NCI-H82 (cell line): ENCODE measurements at places on chromosomes 6 and 20.

DNA sequence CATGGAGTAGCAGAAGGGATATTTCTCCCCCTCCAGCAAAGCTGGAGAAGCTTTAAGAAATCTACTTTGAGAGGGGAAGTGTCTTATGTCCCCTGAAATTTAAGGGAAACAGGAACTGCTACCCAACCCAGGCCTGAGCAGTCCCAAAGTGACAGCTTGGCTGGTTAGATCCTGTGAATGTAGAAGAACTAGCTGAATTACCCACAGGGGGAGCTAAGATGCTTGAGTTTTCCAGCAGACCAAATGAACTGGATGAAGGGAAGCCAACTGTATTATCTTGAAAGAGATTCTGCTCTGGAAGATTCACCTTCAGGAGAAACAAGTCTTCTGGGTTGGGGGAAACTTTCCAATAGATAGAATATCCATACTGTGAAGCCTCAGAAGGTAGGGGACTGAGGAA lies 303.3 kb upstream of the MMS22L start:
- DNase-seq: peak; percentile 60

- DNase-seq: peak; percentile 64
Measured at GRCh38 chr6:37614491-37614890, 83.2 kb downstream of the MDGA1 start.

DNA sequence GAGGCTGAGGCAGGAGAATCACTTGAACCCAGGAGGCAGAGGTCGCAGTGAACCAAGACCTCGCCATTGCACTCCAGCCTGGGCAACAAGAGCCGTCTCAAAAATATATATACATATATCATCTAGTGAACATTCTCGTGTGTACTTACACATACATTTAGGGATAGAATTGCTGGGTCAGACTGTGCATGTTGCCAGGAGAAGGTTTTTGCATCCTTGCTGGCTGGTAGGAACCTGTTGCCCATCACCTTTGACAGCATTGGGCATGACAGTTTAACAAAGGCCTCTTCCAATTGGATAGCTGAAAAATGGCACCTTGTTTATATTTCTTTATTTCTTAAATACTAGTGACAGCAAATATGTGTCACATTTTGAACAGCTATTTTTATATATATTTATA lies 5.4 kb downstream of the AAR2 start:
- DNase-seq: no peak

DNA sequence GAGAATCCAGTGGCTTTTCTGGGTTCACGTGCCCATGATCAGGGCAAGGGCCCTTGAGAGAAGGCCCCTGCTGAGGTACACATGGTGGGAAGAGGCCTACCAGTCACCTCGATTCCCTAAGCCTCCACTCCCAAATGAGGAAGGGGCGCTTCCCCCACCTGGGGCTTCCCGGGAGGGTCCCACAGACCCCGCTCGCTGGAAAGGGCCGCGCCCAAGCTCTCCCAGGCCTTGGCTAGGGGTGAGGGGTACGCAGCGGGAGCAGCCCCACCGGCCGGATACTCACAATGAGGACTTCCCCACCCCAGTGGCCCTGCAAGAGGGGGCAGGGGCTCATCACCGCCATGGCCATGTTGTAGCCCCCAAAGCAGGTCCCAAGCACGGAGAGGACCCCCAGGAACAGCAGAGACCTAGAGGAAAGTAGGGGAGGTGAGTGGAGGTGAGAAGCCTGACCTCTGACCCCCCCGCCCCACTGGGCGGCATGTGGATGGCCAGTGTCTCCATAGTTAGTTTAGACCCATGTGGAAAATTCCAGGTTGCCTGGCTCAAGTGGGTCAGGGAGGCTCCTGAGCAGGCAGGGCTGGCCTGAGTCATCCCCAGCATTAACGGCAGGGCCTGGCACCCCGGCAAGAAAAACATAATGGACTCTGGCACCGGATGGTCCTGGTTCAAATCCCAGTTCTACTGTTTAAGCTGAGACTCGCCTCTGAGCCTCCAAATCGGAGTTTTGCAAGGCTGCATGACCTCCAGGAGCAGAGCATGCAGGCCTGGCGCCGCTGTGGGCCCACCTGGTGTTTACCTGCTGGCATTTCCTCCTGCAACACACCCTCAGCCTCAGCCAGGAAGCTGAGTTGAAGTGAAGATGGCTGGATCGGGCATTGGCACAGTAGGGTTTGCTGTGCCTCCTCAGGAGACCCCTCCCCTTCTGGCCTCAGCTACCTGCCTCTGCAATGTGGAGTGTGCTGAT lies 6.6 kb downstream of the SLC52A3 start:
- DNase-seq: no peak

GRCh38 chr6:156395276-156395675 lies 381.9 kb upstream of the ARID1B start:
- DNase-seq: no peak

GRCh38 chr6:30207619-30208295 lies 5.4 kb downstream of the TRIM26 start:
- DNase-seq: no peak

DNA sequence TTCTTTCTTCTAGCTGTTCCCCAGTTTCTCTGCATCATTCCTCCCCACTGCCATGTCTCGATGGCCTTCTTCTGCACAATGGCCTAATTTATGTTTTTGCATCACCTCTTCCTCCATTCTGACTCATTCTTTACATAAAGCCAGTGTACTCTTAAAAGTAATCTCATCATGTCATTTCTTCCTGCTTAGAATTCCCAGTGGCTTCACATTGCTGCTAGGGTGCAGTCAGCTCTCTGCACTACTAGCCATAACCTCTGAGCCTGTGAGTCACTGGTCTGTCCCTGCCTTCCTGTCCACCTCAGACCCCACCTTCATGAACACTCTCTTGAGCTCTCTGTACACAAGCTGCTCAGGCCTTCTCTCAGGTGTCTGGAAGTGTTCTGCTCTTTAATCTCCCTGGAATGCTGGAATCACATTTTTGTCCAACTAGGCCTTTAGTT lies 24.1 kb upstream of the TRIM27 start:
- DNase-seq: no peak
